ENCODE measurements at places on chromosomes 11 and 22.

DNA sequence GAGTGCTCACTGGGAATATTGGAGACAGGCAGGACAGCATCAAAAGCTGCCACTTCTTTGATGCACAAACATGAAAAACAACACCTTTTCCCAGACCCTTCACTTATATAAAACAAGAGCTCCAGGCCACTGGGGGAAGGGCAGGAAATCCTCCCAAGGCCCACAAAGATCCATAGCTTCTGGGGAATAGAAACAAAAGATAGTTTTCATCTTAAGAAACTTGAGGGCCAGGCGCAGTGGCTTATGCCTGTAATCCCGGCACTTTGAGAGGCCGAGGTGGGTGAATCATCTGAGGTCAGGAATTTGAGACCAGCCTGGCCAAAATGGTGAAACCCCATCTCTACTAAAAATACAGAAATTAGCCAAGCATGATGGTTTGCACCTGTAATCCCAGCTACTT is 15.3 kb downstream of the RTL6 start:
- no peak for DNase-seq

GRCh38 chr22:17077255-17077654 is 7.5 kb upstream of the IL17RA start:
- no peak for DNase-seq

- no peak for DNase-seq
Measured at GRCh38 chr11:9208726-9209501, 56.2 kb downstream of the DENND5A start.

DNA sequence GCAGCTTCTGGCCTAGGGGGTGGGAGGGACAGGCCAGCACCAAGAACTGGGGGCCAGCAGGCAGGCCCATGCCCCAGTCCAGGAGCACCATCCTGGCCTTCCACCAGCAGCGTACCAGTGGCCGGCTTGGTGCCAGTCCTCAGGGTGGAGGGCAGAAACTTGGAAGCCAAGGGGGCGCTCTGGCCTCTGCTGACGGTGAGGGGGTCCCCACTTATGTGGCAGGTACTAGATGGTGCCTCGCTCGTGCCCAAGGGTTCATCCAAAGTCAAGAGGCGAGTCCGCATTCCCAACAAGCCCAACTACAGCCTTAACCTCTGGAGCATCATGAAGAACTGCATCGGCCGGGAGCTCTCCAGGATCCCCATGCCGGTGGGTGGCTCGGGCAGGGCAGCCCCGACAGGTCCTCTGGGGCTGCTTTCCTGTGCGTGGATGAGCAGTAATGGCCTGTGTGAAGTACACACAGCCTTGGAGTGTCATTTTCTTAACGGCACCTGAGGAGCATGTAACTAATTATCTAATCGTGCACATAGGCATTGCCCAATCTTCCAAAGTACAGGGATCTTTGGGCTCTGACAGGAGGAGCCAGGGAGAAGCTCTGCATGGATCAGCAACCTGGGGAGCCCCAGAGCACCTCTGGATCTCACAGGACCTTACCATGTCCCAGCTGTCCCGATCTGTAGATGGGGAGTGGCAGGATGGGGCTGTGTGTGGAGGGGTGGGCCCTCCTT is 79.1 kb downstream of the MORC2 start:
- no peak for DNase-seq

- DNase-seq, result no peak
Measured at GRCh38 chr11:12893787-12894672, 115.1 kb upstream of the RASSF10 start.

DNA sequence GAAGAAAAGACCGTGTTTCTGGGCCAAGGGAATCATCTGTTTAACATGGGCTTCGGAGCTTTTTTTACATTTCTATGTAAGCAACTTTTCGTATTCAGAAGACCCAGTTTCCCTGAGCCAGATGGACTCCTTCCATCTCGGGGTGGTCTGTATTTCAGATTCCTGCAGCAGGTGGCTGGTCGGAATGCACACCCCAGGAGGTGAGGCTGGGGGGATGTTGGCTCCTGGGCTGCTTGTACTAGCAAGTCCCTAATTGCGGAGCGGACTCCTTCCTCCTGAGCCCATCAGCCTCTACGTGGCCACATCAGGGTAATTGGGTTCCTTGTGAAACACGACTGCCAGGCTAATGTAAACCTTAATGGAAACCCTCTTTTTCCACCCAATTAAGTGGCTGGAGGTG is 58.7 kb downstream of the PARVB start:
- DNase-seq, result no peak

DNA sequence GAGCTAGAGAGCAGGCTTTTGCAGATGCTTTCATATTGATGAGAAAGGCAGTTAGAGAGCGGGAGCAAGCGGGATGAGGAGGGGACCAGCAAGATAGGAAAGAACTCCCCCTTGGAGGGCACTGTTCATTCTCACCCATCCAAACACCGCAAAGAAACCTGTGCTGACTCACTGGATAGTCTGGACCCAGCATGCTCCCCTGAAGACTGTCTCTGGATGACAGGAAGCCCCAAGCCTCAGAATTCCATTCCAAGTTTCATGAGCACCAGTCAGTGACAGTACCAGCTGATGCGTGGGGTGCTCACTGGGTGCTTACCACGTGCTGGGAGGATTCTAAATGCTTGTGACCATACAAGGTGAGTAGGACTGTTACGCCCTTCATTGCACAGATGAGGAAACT is 34.2 kb downstream of the MICAL3 start:
- no peak for DNase-seq

DNA sequence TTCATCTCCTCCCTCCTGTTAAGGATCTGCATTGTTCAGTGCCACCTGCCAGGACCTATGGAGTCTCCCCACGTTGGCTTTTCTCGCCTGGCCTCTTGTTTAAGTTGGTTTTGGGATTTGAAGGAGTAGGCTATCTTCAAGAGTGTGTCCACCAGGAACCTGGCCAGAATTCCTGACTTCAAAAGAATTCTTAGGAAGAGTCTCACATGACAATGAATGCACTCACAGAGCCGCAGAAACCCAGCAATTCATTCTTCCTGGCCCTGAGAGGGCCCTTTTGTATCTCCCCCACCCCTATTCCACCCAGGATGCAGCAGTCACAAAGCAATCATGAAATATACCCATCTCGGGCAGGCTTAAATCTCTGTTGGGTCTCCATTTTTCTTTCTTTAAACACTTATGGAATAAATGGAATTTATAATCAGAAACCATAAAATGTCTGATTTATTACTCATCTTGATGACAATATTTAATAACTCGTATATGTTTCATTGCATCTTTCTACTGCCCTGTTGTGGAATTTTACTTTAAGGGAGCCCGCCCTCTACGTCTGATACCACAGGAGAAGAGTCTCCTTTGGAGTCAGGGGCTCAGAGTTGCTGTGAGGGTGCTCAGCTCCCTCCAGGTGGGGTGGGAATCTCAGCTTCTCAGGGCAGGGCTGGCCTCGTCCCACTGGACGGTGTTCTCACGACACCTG is 507.0 kb downstream of the NTM start:
- no peak for DNase-seq

DNA sequence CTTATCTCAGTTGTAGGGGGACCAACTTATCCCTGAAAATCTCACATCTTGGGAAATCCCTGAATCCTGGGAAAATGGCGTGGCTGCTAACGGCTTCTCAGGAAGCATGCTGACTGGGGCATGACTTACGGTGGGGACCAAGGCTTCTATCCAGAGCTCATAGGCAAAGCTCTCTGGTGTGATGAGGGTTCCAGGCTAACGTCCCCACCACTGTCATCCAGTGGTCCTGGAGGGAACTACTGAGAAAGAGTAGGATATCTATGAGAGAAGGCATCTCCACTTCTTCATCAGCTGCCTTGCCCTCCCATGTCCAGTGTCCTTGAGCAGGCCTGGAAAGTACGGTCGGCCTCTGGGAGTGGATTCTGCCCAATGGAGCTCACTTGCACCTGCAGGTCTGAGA is 210.4 kb upstream of the B3GAT1 start:
- no peak for DNase-seq

DNA sequence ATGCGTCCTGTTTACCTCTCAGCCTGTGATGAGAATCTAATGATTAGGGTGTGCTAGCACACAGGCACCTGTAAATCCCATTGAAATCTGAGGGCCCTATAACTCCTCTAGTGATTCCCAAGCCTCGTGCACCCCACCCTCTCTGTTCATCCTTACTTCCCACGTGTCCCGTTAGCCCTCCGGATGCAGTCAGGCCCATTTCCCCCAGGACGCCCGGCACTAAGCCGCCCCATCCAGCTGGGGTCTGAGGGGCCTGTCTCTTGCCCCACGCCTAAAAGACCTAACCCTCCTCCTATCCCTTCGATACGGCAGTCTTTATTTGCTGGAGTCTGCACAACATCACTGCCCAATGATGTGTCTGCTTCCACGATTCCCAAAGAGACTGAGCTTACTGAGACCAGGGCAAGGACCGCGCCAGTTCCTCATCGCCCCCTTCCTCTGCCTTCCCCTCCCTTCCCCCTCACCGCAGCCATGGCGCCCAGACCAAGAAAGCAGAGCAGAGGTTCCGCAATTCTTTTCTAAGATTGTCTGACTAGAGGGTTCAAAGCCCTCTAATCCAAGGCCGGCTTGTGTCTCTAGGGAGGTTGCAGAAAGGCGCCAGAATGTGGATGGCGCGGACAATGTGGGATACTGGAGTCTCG is 1.1 kb upstream of the FADS2 start:
- DNase-seq, result no peak

DNA sequence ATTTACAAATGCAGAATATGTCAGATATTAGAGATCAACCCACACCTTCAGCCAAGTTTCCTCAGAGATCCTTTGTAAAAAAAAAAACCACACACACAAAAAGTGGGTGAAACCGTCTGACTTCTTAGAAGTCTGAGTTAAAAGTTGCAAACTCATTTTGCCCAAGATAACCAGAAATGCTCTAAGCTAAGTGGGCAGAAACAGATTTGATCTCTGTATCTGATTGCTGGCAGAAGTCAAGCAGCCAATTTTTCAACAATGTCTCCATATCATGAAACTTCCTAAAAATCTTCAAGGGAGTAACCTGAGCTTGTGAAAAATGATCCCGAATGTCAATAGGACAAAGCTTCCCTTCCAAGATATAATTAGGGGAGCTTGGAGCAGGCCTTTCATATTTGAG is 28.6 kb upstream of the ATXN10 start:
- no peak for DNase-seq

DNA sequence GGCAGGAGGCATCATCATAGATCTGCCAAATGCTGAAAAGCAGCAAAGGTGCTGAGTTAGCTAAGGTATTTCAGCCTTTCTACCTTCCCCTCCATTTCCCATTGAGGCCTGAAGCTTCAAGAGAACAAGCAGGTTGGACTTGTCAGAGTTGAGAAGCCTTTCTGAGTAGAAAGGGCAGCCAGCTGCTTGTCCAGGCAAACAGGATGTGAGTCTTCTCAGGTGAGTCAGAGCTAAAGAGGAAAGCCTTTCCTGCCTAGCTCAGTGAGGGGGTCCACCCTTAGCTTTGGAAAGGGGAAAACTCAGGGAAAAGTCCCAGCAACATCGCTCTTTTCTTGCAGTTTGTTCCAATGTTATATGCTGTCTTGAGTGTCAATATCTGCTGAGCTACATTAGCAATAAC is 13.2 kb upstream of the MPZL2 start:
- no peak for DNase-seq

Measured in cortex of kidney (tissue), 1 donor.